ENCODE measurements at places on chromosomes 13 and 19.

- DNase-seq, result no peak
These were observed 123.2 kb upstream of the SPACA7 start for GRCh38 chr13:112252804-112253590.

DNA sequence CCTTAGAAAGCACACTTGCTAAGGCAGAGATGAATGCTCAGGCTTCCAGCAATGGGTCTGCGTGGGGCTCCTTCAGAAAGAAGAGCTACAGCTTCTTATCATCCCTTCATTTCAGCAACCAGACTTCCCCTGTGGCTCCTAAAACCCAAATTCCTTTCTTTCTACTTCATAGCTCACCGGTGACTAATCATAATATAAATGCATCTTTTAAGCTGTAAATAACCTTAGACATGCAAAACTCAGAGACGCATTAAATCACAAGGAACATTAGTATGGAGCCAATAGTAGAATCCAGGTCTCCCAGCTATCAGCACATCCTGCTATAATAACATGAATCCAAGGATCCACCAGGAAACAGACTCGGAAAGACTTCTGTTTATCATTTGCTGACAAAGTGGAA lies 375.6 kb downstream of the COG6 start:
- peak; percentile 67 for DNase-seq

- DNase-seq, result no peak
These were observed 11.9 kb upstream of the SCN1B start for GRCh38 chr19:35018379-35018778.

- DNase-seq, result no peak
These were observed 103.9 kb upstream of the OBI1 start for GRCh38 chr13:78762825-78763224.

GRCh38 chr19:34733266-34733745 lies 737 bp upstream of the ZNF181 start:
- DNase-seq, result no peak

GRCh38 chr13:36151591-36151990 lies 20.4 kb upstream of the DCLK1 start:
- DNase-seq, result no peak

DNA sequence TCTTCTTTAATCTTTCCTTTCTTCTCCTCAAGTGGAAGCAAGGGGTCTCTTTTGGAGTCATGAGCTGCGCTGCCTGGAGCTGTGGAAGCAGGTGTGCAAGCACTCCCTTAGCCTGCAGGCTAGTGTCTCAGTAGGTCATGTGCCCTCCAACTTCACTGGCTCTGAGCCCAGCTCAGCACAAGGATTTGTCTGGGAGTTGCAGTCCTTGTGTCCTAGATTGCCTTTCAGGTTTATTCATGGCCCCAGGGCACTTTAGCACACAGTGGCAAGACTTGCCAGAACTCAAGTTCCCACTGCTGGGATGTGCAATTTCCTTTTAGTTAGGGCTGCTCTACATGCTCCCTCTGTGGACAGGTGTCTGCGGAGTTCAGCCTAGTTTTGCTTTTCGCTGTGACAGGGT lies 211.7 kb downstream of the LIG4 start:
- DNase-seq, result no peak

DNA sequence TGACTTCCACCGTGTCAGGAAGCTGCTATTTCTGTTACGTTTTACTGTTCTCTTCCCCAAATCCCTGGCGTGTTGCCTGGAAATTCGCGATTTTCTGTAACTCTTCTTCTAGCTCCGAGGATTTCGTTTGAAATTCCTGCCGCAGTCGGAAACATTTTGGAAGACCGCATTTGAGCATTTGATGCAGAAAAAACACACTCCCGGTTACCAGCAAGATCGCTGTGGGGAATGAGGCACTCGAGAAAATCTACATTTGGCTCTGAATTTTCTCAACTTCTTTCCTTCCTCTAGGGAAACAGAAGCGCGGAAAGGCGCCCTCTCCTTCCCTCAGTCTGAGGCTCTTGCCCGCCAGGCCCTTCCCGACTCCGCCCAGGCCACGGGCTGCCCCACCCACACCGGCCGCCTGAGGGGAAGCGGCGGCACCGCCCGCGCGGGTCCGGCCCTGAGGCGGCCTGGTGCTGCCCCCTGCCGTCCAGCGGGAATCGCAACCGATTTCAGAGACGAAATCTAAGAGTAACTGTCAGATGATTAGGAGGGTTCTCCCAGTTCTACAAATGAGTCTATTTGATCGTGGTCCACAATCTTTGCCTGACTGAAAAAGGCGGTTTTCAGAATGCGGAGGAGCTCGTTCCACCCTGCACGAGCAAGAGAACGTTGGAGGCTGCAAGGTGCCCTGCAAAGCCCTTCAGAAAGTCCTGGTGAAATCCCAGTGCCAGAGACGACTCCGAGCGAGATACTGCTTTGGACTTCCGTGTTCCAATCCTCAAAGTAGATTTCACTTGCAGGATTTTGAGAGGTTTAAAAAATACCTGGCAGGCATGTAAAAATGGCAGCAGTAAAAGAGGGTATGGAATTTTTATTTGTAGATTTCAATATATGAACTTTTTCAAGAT lies 18.4 kb upstream of the TUBGCP3 start:
- DNase-seq, result peak; percentile 96

DNA sequence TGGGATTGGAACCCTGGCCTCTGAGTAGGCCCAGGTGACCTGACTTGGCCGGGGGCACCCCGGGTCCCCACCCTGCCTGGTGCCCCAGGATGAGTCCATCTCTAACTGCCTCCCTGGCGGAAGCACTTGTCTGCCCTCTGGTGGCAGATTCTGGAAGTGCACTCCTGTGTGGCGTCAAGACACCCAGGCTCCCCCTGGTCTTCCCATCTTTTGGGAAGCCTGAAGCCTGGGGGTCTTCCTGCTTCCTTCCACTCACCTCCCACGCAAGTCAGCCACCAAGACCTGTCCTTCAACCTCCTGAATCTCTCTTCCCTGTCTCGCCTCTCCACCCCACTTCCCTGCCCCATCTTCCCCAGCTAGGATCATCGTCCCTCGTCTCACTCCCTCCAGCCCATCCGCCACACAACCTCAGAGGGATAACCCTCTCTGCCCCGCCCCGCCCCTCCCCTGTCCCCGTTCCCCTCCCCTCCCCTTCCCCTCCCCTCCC lies 7.4 kb downstream of the RABAC1 start:
- DNase-seq, result peak; percentile 81

- no peak for DNase-seq
These were observed 19.2 kb upstream of the ZNF175 start for GRCh38 chr19:51551673-51552432.

GRCh38 chr19:13091400-13092157 lies 11.1 kb downstream of the LYL1 start:
- peak; percentile 97 for DNase-seq

GRCh38 chr13:65236841-65237418 lies 1993.2 kb downstream of the PCDH9 start:
- DNase-seq, result no peak

- no peak for DNase-seq
These were observed 162.9 kb upstream of the NBEA start for GRCh38 chr13:34779171-34779570.
